CD8-positive, alpha-beta memory T cell (primary cell): ENCODE measurements at places on chromosomes 5 and 9.

DNA sequence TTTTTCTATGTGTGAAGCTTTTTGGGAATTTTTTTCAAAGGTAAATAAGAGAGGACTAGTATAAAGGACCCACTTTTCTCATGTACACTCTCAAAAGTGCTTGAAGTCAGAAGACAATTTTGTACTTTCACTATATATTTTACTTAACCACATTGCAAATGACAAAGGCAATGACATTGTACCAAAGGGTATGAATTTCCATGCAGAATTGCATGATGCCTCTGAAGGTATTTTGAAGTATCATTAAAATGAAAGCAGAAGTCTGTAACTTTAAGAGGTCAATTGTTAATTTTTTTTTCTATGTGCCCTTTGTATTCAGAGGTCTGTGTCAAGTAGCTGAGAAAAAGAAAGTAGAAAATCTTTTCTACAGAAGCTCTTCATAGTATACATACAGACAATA lies 84.7 kb downstream of the ST8SIA4 start:
- no peak for DNase-seq

DNA sequence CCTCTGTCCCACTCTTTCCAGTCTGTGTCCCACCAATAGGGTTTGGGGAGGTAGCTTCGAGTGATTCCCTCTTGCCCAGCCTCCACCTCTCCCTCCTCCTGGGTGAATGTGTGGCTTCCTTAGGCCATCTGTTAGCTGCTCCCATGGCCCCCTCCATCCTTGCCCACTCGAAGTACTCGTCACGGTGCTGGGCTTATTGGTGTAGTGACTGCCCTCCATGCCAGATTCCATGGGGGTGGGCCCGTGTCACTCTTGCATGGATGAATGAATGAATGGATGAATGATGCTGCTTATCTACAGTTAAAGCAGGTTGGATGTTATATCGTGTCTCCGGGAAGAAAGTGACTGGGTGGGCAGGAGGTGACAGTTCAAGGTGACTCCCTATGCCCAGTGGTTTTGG lies 19.1 kb downstream of the HMCN2 start:
- no peak for DNase-seq

GRCh38 chr9:88237479-88237961 lies 99.2 kb upstream of the SPATA31C2 start:
- DNase-seq = no peak

- DNase-seq = no peak
Measured at GRCh38 chr5:132344775-132345514, 24.6 kb upstream of the SLC22A5 start.

- no peak for DNase-seq
Measured at GRCh38 chr5:132213666-132214065, 14.0 kb downstream of the P4HA2 start.

GRCh38 chr9:122354536-122355199 lies 16.2 kb upstream of the PTGS1 start:
- no peak for DNase-seq

DNA sequence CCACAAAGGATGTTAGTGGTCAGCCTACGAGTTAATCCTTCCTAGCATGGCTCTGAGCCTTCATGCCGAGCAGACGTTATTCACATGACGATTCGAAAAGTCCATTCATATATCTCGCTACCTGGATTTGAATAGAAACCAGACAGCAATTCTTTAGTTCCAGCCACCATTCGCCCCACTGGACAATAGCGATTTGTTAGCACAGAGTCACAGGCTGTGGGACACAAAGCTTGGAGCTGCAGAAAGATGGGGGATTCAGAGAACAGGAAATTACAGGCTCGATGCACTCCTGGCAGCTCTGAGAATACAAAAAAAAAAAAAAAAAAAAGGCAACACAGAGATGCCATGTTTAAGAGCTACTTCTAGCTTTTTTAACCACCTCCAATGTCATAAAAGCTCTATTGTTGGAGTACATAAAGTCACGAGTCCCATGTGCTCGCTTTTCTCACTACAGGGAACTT lies 110.7 kb downstream of the NR6A1 start:
- DNase-seq = no peak

GRCh38 chr5:144328980-144329379 lies 158.3 kb downstream of the KCTD16 start:
- no peak for DNase-seq

DNA sequence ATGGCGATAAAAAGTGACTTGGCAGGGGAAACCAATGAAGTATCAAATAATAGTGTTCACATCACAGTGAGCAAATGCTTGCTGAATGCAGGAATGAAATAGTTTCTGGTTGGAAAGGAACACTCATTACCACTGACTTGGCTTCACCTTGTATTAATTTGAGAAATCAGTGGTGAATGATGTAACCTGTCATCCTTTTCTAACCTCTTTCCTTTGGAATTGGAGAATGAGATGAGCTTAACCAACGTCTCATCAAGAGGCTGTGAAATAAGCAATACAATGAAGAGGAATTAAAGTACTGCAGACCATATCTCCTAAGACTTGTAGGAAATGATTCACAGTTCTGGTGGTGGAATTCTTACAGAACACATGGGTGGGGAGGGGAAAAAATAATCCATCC lies 192.2 kb downstream of the DMAC1 start:
- no peak for DNase-seq

DNA sequence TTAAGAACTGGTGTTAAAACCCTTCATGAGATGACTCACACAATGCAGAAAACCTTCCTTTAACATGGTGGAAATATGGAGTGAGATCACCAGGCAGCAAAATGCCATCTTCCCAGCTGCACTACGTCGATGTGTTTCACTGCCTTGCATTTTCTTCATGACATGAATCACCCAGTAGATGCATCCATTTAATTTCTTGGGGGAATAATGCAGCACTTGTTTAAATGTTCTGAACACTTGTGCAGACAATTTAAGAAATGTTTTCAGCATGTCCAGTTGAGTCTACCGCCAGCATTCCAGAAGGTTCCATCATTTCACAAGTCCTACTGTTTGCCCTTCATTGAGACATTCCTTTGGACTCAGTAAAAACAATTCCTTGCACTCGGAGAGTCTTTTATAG lies 81.6 kb downstream of the ADAMTS16 start:
- DNase-seq = no peak
